ENCODE measurements at places on chromosomes 16 and 17.

- no peak for DNase-seq
These were observed 7.4 kb upstream of the COX10 start for GRCh38 chr17:14061666-14062560.

- DNase-seq, result no peak
These were observed 5.1 kb downstream of the MTSS2 start for GRCh38 chr16:70680495-70681381.

GRCh38 chr17:61996916-61997605, 68.0 kb downstream of the MED13 start:
- DNase-seq, result no peak

- DNase-seq, result peak; percentile 57
These were observed 96.6 kb downstream of the MRM1 start for GRCh38 chr17:36697903-36698530.

DNA sequence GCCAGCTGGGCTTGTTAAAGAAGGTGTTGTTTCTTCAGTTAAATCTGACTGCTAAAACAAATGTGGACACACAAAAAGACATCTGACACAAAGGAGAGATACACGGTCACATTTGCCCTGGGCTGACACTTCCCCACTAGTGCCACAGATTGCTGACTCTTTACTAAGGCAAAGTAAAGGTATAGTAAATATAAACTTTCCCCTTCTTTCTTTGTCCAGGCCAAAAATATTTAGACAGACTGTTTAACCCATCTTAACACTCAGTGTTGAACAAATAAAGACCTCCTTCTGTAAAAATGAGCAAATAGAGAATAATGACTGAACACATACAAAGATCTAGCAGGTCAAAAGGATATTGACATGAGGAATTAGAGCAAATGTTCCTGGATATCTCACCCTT, 58.4 kb downstream of the SCNN1G start:
- no peak for DNase-seq
